NCI-H2227 treated with DMSO at 0.1 percent for 48 hours (cell line): ENCODE measurements at places on chromosomes 4 and X.
A peak's percentile ranks its signal among the peaks of the same experiment; 100 is the strongest.

DNA sequence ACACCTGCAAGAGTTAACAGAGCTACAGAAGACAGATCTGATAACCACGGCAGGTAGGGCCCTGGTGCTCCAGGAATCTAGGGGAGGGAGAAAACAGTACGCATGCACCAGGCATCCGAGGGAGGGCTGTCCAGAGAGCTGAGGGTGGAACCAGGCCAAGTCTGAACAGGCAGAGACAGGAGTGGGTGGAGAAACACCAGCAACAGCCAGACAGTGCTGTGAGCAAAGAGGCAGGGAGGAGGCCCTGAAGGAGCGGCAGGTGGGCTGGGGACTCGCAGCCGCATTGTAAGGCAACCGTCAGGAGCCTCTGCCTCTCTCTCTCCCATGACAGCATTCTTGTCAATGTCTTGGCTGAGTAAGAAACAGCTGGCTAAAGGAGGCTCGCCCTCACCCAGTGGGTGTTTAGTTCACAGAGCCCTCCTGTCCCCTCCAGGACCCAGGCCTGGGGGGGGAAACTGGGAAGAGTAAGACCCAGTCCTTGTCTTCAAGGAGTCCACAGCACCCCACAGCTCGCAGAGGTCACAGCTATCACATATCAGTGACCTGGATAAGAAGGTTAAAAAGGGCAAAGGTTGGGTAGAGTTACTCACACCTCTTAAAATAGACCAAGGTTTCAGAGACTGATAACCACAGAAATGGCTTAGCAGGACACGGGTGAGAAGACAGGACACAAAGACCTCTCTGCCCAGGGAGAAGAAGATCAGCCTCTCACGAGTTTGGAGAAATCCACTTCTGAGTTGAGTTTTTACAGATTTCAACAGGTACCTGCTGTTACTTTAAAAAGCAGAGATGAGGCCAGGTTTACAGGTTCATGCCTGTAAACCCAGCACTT lies 10.5 kb downstream of the ACSL1 start:
- peak; percentile 61 for DNase-seq

GRCh38 chrX:99142745-99143144 lies 1267.3 kb downstream of the PCDH19 start:
- DNase-seq = no peak

DNA sequence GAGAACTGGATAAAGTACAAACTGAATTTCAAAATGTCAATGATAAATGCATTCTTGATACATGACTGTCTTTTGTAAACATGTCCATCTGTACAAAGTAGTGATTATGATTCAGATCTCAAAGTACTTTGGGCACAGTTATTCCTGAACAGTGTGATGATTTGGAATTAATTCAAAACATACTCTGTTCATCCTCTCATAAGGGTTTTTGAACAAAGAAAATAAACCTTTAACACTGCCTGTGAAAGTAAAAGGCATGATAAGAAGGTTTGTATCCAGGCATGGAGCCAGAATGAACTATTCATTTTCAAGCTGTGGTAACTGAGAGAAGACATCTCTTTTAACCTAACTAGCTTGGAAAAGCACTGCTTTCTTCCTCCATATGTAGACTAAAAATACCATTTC lies 883 bp upstream of the KLHL4 start:
- DNase-seq = no peak

DNA sequence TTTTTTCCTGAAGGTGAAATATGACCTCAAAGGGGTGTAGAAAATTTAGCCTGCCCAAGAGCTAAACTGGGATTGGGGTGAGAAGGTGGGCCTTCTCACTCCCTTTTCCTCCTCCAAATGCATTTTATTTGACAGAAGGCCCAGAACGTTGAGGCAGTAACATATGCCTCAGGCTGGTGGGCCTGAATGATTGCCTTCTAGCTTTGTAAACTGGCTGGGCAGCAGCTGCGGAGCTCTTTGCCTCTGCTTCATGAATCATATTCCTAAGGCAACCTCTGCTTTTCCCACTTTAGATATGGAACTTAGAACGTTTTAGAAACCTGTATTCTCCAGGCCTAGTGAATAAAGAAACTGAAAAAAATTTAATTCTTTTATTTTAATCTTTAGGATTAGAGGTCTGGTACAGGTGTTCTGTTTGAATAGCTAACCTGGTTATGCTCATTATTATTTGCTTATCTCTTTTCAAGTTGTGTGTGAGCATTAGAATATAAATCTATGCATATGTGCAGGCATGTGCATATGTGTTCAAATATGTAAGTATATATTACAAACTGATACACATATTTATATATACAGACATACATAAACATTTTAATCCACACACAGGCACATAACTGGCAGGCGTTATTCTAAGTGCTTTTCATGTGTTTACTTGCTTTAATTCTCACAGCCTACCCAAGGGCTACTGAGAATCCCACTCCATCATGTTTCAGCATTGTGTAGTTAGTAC lies 11.5 kb downstream of the PRDM8 start:
- no peak for DNase-seq

GRCh38 chr4:102759831-102760644 lies 730 bp downstream of the MANBA start:
- peak; percentile 51 for DNase-seq

DNA sequence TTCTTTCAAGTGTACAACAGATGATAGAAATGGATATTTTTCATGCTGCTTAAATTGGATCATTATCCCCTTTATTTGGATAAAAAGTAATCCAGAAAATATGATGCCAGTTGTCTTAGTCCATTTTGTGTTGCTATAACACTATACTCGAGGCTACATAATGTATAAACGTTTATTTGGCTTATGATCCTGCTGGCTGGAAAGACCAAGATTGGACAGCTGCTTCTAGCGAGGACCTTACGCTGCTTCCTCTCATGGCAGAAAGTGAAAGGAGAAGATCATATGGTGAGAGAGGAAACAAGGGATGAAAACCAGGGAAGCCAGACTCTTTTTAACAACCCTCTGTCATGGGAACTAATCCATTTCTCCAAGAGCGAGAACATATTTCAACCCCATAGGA lies 102.7 kb downstream of the TRAM1L1 start:
- DNase-seq = no peak

- DNase-seq = no peak
Observed at GRCh38 chr4:174377613-174378012, 93.9 kb downstream of the CEP44 start.

- DNase-seq = peak; percentile 93
Observed at GRCh38 chrX:118823263-118824172, at the start of gene ZCCHC12. TSS of gene ZCCHC12 (plus strand) at chrX:118823824. CDS start at chrX:118825245, 1,421 bp downstream.
